ENCODE measurements at places on chromosomes 3 and 15.
A peak's percentile ranks its signal among the peaks of the same experiment; 100 is the strongest.

GRCh38 chr3:63338351-63338750, 60.2 kb downstream of the SYNPR start:
- no peak for DNase-seq

DNA sequence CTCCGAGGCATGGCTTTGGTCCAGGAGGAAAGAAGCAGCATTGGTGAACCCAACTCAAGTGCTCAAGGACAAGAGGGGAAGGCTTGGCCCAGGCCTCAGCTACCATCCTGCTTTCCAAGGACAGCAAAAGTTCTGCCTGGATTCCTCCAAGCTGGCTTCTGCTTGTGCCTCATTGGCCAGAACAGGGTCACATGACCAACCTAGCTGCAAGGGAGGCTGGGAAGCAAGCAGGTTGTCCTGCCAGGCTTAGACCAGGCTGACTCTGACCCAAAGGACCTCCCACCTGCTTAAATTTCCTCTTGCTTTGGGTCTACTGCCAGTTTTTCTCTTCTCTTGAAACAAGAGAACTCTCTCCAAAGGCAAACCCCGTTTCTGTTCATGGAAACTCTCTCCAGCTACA, 70.7 kb downstream of the RPN1 start:
- no peak for DNase-seq

DNA sequence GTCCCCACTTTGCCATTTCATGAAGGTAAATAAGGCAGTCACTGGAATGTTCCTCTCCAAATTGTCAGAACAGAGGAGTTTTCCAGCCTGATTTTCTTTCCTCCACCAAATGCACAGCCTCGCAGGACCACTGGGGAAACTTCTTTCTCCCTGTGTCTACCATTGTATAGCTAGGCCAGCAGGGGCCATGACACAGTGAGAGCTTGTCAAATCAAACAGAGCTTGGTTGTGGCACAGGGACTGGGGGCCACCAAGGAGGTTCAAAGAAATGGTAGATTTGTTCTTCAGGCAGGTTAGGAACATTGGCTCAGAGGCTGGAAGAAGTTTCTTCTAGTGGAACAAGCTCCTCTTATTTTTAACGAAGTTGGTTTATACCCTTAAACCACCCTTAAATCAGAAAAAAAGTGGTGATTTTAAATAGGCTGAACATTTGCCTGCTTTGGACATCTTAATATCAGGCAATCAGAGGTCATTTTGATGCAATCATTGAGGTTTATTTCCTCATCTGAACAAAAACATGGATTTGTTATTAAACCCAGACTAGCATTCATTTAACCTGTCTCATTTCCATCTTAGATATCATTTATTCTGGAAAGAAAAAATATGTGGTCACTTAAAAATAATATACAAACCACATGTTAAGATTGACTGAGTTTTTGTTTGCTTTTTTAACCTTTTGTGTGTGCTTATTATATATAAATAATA, 105.6 kb downstream of the GTPBP8 start:
- DNase-seq, result no peak

DNA sequence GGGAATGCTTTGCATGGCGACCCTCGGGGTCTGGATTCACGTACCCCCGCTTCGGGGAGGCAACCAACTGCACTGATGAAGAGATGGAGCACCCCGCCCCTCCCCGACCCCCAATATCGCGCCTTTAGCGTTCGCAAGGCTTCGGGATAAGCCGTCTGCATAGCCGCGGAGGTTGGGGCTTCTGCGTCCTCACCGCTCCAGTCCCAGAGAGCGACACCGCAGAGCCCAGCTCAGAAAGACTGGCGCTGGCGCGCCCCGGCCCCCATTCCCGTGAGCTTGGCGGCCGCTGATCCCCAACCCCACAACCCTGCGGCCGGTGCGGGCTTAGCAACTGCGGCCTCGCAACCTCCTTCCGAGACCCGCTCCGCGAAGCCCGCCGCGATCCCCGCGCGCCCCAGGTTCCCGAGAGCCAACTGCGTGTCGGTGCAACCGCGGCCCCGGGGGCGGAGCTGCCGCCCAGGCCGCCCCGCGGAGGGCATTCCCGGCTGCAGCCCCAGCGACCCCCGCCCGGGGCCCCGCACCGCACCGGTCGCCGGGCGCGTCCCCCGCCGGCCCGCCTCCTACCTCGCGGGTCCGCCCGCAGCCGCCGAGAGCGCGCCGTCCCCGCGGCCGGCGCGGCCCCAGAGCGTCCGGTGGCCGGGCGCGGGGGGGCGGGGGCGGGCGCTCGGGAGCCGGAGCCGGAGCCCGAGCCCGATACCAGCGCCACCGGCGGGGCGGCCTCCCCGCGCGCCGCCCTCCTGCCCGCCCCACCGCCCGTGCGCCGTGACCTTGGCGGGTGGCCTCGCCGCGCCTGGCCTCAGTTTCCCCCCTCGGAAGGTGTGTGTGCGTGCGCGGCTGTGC, 79.5 kb downstream of the IQSEC1 start:
- DNase-seq, result no peak

DNA sequence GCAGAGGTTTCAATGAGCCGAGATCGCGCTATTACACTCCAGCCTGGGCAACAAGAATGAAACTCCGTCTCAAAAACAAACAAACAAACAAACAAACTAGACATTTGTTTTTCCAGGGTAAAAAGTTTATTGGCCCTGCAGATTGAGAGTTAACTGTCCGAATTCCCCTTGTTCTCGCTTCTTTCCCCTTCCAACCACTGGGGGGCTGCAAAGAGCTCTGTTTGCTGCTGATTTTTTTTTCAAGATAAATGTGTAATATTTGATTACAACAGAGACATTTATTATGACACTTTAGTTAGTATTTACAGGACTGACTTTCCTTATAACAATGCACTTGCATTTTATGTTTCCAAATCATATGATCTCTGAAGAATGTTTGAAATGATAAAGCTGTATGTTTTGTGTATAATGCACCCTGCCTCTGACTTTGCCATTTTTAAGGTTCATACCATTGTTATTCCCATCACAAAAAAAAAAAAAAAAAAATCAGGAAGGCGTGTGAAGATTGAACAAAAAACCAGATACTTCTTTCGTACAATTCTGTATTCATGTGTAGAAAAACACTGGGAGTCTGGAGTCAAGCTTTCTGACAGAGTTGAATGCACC, 2.8 kb downstream of the CLSTN2 start:
- DNase-seq, result peak; percentile 28

GRCh38 chr3:176463610-176464009, 733.7 kb downstream of the TBL1XR1 start:
- DNase-seq, result no peak

DNA sequence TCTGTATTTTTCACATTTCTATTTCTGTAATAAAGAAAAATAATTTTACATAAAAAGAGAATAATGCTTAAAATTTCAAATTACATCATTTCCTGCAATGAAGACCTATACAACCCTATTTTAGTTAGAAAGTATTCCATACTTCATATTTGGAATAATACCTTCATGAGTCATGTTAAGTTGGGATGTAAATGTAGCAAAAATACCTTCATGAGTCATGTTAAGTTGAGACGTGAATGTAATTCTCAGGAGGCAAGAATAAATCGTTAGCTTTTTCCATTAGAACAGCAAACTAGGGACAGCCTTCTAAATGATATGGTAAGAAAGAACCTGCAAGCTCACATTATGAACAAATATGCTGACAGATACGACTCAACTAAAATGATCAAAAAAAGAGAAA, 91.9 kb downstream of the NAALADL2 start:
- no peak for DNase-seq

GRCh38 chr3:107265526-107265925, 111.7 kb upstream of the CCDC54 start:
- DNase-seq, result no peak

- DNase-seq, result no peak
Measured at GRCh38 chr3:42224658-42225421, 41.1 kb downstream of the CCK start.

Measured in GM19239 (cell line).